ENCODE measurements at places on chromosomes 6 and 20.

DNA sequence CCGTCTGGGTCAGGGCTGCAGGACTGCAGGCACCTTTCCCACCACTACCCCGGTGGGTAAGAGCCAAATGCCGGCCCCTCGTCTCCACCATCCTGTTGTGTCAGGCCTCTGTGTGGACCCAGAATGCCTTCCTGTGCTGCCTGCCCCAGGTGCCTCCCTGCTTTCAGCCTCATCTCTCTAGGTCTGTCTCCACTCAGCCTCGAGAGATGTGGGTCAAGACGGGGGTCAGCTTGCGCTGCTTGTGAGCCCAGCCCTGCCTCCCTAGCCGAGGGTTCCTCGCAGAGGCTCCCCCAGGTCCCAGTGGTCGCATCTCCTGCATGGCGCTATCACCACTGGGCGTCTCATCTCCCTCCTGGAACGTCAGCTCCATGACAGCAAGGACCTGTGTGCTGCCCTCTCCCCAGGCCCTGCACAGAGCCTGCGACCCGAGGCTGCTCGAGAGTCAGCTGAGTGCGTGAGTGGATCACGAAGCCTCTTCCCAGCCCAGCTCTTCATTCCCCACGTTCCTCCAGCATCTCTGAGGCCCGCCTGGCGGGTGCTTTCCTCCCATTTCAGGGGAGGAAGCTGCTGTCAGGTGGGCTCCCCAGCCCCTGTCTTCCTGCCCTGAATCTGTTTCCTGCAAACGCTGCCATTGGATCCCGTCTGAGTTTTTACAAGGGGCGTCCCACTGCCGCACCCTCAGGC is 38.7 kb upstream of the ZBP1 start:
- no peak for DNase-seq

DNA sequence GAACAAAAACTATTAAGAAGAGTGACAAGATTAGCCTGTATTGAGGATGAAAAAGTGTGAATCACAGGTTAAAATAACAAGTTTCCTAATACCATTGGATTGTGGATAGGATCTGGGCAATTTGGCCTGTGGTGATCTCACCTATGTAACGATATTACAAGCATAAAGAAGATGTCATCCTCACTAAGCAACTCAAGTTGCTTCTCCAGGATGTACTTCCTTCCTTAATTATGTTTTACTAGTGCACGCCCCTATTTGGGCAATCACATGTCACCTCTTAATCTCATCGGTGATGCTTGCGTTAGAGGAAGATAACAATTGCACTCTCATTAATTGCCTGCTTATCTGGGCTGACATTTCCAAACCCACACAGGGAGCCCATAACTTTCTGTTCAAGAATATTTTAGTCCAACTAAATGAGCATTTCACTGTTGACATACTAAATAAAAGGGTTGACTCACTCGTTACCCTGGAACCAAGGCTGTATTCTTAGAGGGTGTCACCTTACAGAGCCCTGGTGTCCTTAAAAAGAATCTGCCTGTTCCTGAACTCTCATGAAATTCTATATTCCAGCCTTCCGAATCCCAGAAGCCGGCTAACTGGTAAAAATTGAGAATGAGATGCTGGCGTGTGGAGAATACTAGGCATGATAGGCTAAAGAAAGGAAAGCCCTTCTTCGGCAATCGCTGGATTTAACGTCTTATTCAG is 88.2 kb upstream of the ATXN1 start:
- DNase-seq: no peak

DNA sequence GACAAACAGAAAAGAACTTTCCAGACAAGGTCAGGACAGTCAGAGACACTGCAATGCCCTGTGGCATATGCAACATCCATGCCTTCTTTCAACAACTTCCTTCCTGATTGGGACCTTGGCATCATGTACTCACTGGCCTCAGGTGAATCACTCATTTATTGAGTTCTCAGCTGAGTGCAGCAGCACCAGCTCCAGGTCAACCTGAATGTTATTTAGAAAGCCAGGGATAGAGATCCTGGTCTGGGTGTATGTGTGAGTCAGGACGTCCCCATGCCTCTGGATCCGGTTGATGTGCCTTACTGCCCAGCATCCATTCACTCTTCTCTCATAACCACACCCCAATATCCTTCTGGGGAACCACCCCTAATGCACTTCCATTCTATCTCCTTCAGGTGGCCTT is 54.4 kb downstream of the SNRNP48 start:
- no peak for DNase-seq

GRCh38 chr20:8964959-8965562 is 103.8 kb upstream of the PLCB4 start:
- no peak for DNase-seq

- no peak for DNase-seq
These were observed 94.0 kb downstream of the SCML4 start for GRCh38 chr6:107730106-107730505.

DNA sequence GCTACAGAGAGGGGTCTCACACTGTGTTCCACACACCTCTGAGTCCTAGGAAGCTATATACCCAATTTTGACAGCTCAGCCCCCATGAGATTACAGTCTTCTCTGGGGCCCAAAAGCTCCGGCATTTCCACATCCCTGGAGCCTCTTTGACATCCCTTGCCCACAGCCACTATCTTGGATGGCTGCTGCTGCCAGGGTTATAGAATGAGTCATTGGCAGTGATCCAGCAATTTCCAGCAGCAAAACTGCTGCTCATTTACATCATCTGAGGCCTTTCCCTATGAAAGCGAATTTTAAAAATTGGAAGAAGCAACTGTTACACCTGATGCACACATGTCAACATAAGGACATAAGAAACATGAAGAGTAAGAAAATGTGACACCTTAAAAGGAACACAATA is 590.7 kb downstream of the MEI4 start:
- DNase-seq: peak; percentile 8

GRCh38 chr6:39420300-39421265 is 98.1 kb upstream of the KCNK16 start:
- no peak for DNase-seq

GRCh38 chr20:37525810-37526209 is 1.9 kb downstream of the BLCAP start:
- DNase-seq: no peak

GRCh38 chr20:37726971-37727956 is 33.4 kb downstream of the CTNNBL1 start:
- DNase-seq: no peak

DNA sequence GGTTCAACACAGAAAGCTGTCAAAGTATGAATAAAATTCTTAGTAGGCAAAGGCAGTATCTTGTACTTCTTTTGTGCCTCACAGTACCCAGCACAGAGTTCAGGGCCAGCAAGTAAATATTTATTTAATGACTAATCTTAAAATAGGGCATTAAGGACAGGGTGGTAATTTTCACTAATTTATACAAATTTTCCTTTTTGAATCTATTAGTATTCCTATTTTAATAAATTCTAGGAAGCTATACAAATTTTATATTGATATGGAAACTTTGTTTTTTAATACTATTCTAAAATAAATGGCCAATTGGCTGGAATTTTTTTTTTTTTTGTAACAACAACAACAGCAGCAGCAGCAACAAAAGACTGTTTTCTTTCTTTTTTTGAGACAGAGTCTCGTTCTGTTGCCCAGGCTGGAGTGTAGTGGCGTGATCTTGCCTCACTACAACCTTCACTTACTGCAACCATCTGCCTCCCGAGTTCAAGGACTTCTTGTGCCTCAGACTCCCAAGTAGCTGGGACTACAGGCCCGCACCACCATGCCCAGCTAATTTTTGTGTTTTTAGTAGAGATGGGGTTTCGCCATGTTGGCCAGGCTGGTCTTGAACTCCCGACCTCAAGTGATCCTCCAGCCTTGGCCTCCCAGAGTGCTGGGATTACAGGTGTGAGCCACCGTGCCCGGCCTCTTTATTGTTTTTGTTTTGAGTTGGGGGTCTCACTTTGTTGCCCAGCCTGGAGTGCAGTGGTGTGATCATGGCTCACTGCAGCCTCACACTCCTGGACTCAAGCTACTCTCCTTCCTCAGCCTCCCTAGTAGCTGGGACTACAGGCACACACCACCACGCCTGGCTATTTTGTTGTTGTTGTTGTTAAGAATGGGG is 85.2 kb downstream of the FKBP5 start:
- DNase-seq: no peak

DNA sequence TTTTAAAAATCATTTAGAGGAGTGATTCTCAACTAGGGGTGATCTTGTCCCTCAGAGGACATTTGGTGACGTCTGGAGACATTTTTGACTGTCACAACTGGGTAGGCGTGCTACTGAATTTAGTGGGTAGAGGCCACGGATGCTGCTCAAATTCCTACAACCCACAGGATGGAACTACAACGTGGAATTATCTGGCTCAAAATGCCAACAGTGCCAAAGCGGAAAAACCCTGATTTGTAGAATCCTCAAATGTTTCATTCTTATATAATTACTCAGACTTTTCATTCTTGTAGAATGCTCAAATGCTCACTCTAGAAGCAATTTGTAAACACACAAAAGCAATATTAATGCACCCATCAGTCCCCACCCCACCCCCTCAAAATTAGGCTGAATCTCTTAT is 229.8 kb downstream of the ZMYND8 start:
- peak; percentile 60 for DNase-seq

DNA sequence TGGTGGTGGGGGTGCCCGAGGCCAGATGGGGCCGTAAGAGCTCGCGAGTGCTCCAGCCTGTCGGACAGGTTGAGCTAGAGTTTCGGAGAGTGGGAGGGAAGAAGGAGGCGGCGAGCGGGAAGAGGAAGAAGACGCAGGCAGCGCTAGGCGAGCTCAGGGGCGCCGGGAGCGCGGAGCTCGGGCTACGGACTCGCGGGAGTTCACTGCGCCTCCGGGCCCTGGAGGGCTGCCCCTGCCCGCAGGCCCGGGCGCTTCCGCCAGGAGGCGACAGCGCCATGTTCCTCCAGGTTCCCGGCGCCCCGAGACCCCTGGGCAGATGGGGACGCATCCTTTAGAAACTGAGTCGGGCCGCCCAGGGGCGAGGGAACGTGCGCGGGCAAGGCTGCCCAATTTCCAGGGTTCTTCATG is 984 bp downstream of the TFAP2C start:
- no peak for DNase-seq

All from HS-5 (cell line).